ENCODE measurements at places on chromosomes 6 and 20. TPM values are rescaled to one million over a fixed set of nuclear protein-coding genes. Genes with fewer than 3 reads are reported as not detected.
A peak's percentile ranks its signal among the peaks of the same experiment; 100 is the strongest.

GRCh38 chr20:13755809-13756208, 28.9 kb downstream of the ESF1 start:
- H3K36me3 ChIP-seq, result peaks cover 20% of the 10 kb centered on the region
- H3K4me1 ChIP-seq, result no peaks in the 10 kb centered on the region
- no peak for DNase-seq
- no peak overlapping the region for H3K27ac ChIP-seq
- H3K27me3 ChIP-seq, result no peaks in the 10 kb centered on the region
- no peak overlapping the region for H3K4me3 ChIP-seq

DNA sequence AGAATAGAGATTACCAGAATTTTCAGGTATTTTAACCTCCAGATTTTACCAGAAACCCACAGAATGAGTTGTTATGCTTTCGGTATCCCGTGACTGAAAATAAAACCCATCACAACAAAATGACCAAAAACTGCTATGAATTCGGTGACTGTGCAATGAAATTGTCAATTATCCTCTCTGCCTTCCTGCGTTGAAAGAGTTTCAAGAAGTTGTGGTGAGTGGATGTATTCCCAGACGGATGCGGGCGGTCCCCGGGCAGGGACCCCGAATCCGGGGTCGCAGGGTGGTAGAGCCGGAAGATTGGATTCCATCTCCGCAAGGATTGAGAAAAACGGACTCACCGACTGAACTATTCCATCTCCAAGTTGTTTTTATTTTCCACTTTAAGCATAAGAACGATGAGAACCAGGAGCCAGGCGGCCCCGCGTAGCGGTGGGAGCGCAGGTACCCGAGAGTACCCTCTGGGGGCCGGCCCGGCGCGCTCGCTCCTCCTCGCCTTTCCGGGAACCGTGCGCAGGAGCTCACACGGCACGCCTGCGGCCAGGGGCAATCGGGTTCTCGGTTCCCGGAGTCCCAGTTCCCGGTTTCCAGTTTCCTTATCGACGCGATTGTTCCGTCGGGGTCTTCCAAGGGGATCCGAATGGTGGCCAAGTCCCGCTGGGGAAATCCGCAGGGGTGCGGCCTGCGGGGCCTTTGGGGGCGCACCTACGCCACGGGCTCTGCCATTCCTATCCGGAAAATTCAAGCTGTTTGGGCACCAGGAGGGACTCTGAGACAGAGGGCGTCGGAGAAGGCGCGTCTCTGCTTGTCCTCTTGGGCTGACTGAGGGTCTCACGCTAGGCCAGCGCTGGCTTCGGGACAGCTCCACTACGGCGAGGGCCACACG, 104.9 kb upstream of the PRDM1 start:
- peaks cover 9% of the 10 kb centered on the region for H3K4me1 ChIP-seq
- H3K4me3 ChIP-seq, result peak overlapping the region; percentile 61

DNA sequence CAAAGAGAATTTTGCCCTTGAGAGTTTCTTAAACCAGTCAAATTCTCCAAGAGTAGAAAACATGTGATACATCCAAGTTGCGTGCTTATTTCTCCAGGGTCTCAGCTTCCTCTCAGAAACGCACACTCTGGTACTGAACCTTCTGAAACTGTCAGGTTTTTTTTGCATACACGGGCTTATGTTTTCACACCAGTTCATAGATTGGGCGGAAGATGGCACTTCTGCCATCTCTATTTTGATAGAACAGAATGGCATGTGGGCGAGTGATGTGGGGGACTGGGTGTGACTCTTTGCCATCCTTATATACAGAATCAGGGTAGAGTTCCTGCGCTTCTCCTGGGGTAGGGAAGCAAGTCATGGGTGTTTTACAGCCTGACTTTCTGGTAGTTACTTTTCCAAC, 56.4 kb downstream of the ADTRP start:
- H3K36me3 ChIP-seq, result no peaks in the 10 kb centered on the region
- H3K4me3 ChIP-seq, result no peak overlapping the region
- H3K27ac ChIP-seq, result no peak overlapping the region
- H3K4me1 ChIP-seq, result no peaks in the 10 kb centered on the region
- H3K27me3 ChIP-seq, result no peaks in the 10 kb centered on the region

DEFB119 gene
- not detected for total RNA-seq

- DNase-seq, result no peak
- no peak overlapping the region for H3K4me3 ChIP-seq
- H3K4me1 ChIP-seq, result no peaks in the 10 kb centered on the region
- peaks cover 5% of the 10 kb centered on the region for H3K36me3 ChIP-seq
- H3K27me3 ChIP-seq, result no peaks in the 10 kb centered on the region
Measured at GRCh38 chr6:109595998-109596397, 95.0 kb downstream of the AK9 start.

MYO6 gene
- 110 TPM for total RNA-seq

STMN3 gene
- 26.5 TPM for total RNA-seq

DNA sequence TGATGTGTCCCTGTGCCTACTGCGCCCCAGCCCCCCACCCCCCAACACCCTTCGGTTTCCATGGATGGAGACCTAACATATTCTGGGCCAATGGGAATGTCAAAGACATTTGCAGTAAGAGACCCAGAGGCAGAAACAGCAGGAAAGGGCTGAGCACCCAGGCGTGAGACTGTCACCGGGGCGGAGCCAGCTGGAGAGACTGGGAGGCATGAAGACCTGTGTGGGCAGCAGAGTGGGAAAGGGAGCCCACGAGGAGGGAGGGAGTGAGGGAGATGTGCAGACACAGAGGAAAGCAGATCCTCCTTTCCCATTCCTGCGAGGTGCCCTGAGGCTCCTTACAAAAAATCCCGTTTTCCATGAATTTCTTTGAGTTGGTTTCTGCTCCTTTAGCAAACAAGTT, 150.2 kb downstream of the FOXC1 start:
- H3K27ac ChIP-seq, result peak overlapping the region; percentile 84
- H3K4me3 ChIP-seq, result no peak overlapping the region
- H3K27me3 ChIP-seq, result no peaks in the 10 kb centered on the region
- no peak for DNase-seq
- no peaks in the 10 kb centered on the region for H3K36me3 ChIP-seq
- peaks cover 24% of the 10 kb centered on the region for H3K4me1 ChIP-seq

DNA sequence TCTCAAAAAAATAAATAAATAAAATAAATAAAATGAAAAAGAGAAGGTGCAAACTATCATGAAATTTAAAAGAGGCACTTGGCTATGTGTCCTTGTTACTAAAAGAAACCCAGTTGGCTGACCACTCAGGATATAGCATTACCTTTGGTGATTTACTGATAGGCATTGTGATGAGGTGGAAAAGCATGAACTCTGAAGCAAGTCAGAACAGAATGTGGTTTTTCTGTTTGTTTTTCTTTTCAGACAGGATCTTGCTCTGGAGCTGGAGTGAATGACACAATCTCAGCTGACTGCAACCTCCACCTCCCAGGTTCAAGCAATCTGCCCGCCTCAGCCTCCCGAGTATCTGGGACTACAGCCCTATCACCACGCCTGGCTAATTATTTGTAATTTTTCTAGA, 31.9 kb downstream of the ZNF184 start:
- H3K4me1 ChIP-seq, result no peaks in the 10 kb centered on the region
- no peak for DNase-seq
- peaks cover 7% of the 10 kb centered on the region for H3K36me3 ChIP-seq
- H3K4me3 ChIP-seq, result no peak overlapping the region
- no peak overlapping the region for H3K27ac ChIP-seq

DNA sequence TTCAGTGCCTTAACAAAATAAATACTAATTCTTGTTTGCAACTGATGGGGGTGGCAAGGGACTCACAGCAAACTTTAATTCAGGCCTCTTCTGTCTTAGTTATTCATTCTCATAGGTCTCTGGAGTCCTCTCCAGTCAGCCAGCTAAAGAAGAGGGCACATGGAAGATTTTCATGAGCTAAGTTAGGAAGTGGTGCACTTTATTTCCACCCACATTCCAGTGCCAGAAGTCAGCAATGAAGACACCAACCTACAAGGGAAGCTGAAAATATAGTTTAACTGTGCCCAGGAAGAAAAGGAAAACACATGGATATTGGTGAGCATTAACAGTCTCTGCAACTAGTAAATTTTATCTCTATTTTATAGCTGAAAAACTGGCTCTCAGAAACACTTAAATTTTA, 16.7 kb upstream of the IRAK1BP1 start:
- H3K4me3 ChIP-seq, result no peak overlapping the region
- DNase-seq, result no peak
- no peaks in the 10 kb centered on the region for H3K36me3 ChIP-seq

DNA sequence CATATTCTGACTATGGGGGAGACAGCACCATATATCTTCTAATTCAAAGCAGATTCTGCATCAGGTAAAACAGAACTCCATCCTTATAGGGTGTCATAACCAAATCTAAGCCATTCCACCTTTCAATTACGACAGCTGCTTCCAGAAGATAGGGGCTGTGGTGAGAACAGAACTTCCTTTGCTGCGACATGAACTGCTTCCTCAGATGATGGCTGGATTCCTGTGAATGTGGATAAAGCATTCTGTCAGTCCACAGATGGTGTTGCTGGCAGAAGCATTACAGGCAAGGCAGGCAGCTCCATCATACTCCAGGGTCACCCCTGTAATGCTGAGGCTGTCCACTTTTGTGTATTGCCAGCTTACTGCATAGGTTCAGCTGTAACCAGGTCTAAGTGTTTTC, 172.1 kb upstream of the PROKR2 start:
- no peak overlapping the region for H3K27ac ChIP-seq
- DNase-seq, result no peak
- H3K36me3 ChIP-seq, result no peaks in the 10 kb centered on the region
- H3K4me3 ChIP-seq, result no peak overlapping the region

NRSN2 gene
- 28.9 TPM for total RNA-seq

- H3K27me3 ChIP-seq, result no peaks in the 10 kb centered on the region
- no peak for DNase-seq
- peak overlapping the region; percentile 97 for H3K27ac ChIP-seq
- H3K36me3 ChIP-seq, result peaks cover 4% of the 10 kb centered on the region
Measured at GRCh38 chr6:7468382-7469081, 72.9 kb upstream of the DSP start.

Data from progenitor cell of endocrine pancreas (in vitro differentiated cells).